ENCODE measurements at places on chromosomes 6 and 20. TPM values are rescaled to one million over a fixed set of nuclear protein-coding genes. Genes with fewer than 3 reads are reported as not detected.

GRCh38 chr6:56188429-56188828, 59.0 kb downstream of the COL21A1 start:
- H3K4me3 ChIP-seq: no peak overlapping the region
- H3K27me3 ChIP-seq: no peaks in the 10 kb centered on the region
- no peaks in the 10 kb centered on the region for H3K36me3 ChIP-seq
- no peak for DNase-seq
- no peaks in the 10 kb centered on the region for H3K4me1 ChIP-seq

The PPIL6 gene
- 31.2 TPM for total RNA-seq

GRCh38 chr6:104539173-104539572, 320.5 kb downstream of the HACE1 start:
- H3K4me3 ChIP-seq: no peak overlapping the region
- H3K36me3 ChIP-seq: no peaks in the 10 kb centered on the region
- no peak overlapping the region for H3K27ac ChIP-seq
- no peak for DNase-seq
- H3K27me3 ChIP-seq: no peaks in the 10 kb centered on the region

The ABCC10 gene
- 16.8 TPM for total RNA-seq

DNA sequence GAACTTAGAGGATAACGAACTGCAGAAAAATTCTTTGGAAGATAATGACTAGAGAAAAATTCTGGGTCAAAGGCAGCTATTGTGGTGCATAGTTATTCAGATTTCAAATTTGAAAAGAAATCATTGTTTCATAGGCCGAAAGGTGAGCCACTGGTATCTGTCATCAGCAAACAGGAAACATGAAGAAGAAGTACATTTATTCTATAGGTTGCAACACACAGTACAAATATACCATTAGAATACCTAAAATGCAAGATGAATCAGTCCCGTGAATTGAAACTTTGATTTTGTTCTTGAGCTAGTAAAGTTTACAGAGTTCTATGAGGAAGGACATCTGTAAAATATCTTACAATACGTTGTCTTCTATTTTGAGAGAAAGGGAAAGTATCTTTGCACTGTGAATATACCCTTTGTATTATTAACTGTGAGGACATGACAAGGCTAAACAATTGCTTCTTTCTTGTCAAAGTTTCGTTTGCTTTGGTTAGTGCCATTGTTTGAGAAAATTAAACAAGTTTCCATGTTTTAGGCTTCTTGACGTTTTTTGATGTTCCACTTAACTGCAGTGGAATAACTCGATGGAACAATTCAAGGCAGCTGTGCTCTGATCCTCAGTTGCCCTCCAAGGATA, 84.7 kb downstream of the HDGFL1 start:
- DNase-seq: no peak
- H3K27me3 ChIP-seq: no peaks in the 10 kb centered on the region
- H3K36me3 ChIP-seq: no peaks in the 10 kb centered on the region
- H3K4me3 ChIP-seq: no peak overlapping the region

DNA sequence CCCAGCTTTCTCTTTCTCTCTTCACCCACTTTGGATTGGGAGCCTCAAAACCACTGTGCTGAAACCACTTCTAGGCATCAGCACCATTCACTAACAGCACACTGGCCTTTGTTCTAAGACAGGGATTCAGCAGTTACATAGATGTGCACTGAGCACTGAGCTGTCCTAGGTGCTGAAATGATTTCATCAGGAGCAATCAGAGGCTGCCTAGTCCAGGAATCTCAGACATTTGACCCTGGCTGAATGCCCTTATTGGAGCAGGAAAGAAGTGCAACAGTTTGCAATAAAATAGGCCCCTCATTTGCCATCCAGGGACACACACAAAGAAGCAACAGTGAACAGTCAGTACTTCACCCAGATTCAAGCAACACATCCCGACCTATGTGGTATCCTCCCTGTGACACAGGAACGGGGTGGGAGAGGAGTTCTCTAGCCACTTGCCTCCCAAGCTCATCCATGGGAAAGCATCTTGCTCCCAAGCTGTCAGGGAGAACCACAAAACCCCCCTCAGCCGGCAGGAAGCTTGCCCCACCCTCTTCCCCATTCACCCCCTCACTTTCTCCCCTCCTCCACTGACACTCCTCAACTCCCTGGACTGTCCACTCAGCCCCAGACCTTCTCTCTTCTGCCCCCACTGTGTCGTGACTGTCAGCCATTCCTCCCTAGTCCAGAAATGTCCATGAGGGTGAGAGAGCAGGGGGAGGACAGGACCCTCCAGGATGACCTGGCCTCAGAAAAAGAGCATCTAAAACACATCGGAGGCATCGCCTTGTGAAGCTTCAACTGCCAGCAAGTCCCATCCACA, 304.4 kb downstream of the PREX1 start:
- no peaks in the 10 kb centered on the region for H3K4me1 ChIP-seq
- no peaks in the 10 kb centered on the region for H3K27me3 ChIP-seq
- no peak overlapping the region for H3K27ac ChIP-seq

The BRD2 gene
- total RNA-seq: 206 TPM
